ENCODE measurements at places on chromosomes 2 and 18. TPM values are rescaled to one million over a fixed set of nuclear protein-coding genes. Genes with fewer than 3 reads are reported as not detected.

GRCh38 chr18:12770469-12771219 is 67.8 kb downstream of the PSMG2 start:
- no peak overlapping the region for H3K27ac ChIP-seq
- no peaks in the 10 kb centered on the region for H3K27me3 ChIP-seq
- H3K4me3 ChIP-seq, result no peak overlapping the region
- H3K36me3 ChIP-seq, result no peaks in the 10 kb centered on the region

- H3K27ac ChIP-seq, result no peak overlapping the region
- H3K4me3 ChIP-seq, result no peak overlapping the region
- H3K27me3 ChIP-seq, result no peaks in the 10 kb centered on the region
- no peaks in the 10 kb centered on the region for H3K36me3 ChIP-seq
- no peak for DNase-seq
- no peaks in the 10 kb centered on the region for H3K4me1 ChIP-seq
Observed at GRCh38 chr18:3056311-3056710, 43.4 kb upstream of the LPIN2 start.

Gene SH3RF3
- total RNA-seq, result 27.0 TPM

DNA sequence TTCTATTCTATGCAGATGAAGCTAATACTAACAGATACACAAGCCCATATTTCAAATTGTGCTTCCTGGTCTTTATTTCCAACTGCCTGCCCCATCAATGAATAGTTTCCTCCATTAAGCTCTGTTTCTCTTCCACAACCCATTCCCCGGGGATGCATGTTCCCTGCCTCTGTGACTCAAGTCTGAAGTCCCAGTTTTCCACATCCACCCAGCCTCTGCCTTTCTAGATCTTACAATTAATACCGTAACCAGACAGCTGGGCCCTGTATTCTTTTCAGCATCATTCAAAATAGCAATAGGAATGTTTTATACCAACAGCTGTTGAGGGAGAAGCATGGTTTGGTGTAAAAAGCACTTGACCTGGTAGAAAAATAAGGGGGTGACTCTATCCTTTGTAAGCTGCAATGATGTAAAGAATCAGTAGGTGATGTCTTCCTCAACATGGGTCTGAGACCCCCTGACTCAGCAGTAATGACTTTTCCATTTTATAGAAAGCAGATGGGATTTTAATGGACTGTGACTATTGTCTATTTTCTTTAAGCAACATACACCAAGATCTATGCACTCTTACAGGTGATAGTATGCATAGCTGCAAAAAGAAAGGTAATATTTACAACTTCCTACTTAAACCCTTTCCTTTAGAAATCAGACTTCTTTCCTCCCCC is 46.1 kb upstream of the DAPL1 start:
- H3K36me3 ChIP-seq, result no peaks in the 10 kb centered on the region
- no peaks in the 10 kb centered on the region for H3K27me3 ChIP-seq
- no peak overlapping the region for H3K27ac ChIP-seq
- DNase-seq, result no peak

Gene HOXD4
- 4.1 TPM for total RNA-seq

DNA sequence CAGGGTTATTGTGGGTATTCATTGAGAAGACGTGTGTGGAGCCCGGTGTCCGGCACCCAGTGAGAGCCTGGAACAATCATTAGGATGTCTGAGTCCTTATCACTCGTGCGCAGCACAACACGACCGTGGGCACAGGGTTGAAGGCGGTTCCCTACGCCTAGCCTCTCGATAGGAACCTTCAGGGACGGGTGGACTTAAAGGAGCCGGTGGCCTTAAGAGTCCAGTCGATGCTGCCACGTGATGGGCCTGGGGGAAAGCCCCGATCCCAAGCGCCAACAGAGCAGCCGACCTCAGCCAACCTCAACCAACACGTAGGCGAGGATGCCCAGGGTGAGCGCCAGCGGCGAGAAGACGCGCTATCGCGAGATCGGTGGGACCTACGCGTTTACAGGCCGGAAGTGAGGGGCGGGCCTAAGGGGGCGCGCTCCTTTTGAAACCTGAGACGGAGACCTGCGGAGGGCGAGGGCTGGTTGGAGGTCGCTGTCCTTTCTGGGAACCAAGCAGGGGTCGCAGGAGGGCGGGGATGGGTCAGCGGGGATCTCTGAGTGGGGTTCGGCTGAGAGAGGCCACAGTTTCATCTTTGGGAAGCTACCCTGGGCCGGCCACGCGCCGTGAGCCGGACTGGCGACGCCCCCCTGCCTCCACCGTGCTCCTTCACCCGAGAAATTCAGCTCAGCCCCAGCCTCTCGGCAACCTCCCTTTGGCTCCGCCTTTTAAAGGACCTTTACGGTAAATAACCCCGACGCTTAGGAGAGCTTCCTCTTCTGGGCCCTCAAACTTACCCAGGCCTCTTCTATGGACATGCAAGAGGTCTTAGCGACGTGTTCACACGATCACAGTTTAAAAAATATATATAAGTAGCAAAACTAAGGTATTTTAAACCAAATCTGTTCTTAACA is 28.3 kb downstream of the WNT10A start:
- peaks cover 11% of the 10 kb centered on the region for H3K27me3 ChIP-seq
- H3K36me3 ChIP-seq, result no peaks in the 10 kb centered on the region
- peak overlapping the region; percentile 71 for H3K4me3 ChIP-seq
- peak; percentile 95 for DNase-seq

GRCh38 chr2:128438091-128438490 is 119.4 kb upstream of the HS6ST1 start:
- peaks cover 2% of the 10 kb centered on the region for H3K4me1 ChIP-seq
- H3K36me3 ChIP-seq, result no peaks in the 10 kb centered on the region
- no peak for DNase-seq
- H3K4me3 ChIP-seq, result no peak overlapping the region

DNA sequence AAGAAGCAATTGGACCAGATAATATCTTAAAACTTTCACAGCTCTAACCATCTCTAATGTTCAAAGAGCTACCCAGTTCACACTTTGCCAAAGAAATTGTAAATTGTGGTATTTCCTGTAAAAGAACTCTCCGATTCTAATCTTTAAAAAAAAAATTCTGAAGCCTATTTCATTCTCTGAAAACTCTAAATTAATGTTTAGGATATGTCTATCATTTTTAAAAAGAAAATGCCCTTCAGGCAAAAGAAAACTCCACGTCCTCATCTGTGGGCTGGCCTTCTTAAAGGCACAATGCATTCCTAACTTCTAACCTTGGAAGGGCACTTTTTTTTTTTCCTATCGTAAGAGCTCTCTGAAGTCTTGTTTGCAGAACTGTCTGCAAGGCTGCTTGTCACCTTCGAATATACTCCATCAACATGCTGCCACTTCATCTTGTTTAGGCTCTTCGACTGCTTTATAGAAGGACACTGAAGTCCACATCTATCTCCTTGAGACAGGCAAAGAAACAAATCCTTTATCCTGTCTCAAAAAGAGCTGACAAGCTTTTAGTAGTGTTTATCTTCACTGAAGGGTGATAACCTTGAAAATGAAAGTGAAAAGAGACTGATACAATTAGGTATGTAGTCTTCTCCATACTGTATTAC is 124.3 kb upstream of the SLC39A10 start:
- H3K27ac ChIP-seq, result no peak overlapping the region
- no peak for DNase-seq
- no peaks in the 10 kb centered on the region for H3K4me1 ChIP-seq
- H3K27me3 ChIP-seq, result no peaks in the 10 kb centered on the region
- no peaks in the 10 kb centered on the region for H3K36me3 ChIP-seq

Gene ZBTB7C
- total RNA-seq, result 0.91 TPM

Gene GYPC
- total RNA-seq, result 92.7 TPM

- H3K36me3 ChIP-seq, result no peaks in the 10 kb centered on the region
- H3K4me1 ChIP-seq, result peaks cover 12% of the 10 kb centered on the region
- no peaks in the 10 kb centered on the region for H3K27me3 ChIP-seq
- H3K4me3 ChIP-seq, result no peak overlapping the region
- DNase-seq, result peak; percentile 43
- peak overlapping the region; percentile 75 for H3K27ac ChIP-seq
Observed at GRCh38 chr2:105488285-105488684, 89.4 kb upstream of the FHL2 start.

DNA sequence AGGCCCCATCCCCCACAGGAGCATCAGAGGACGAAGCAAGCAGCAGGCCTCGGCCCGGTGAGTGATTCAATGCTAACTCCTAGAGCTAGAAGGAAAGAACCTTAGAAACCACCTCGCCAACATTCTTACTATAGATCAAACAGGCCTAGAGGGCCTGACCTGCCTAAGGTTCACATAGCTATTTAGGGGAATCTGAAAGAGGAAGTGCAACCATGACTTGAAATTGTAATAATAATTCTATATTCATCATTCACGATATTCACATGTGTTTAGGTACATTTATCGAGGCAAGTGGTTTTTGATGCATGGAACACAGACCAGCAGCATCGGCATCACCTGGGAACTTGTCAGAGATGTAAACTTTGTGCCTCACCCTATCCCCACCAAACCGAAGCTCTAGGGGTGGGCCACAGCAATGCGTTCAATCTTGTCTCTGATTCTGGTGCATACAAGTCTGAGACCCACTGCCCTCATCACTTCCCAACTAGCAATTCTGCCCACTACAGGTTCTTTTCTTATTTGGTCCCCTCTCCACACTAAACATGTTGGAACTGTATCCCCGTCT is 78.0 kb upstream of the DNMT3A start:
- no peaks in the 10 kb centered on the region for H3K36me3 ChIP-seq
- H3K4me1 ChIP-seq, result no peaks in the 10 kb centered on the region
- no peak for DNase-seq
- no peaks in the 10 kb centered on the region for H3K27me3 ChIP-seq
- H3K27ac ChIP-seq, result no peak overlapping the region

DNA sequence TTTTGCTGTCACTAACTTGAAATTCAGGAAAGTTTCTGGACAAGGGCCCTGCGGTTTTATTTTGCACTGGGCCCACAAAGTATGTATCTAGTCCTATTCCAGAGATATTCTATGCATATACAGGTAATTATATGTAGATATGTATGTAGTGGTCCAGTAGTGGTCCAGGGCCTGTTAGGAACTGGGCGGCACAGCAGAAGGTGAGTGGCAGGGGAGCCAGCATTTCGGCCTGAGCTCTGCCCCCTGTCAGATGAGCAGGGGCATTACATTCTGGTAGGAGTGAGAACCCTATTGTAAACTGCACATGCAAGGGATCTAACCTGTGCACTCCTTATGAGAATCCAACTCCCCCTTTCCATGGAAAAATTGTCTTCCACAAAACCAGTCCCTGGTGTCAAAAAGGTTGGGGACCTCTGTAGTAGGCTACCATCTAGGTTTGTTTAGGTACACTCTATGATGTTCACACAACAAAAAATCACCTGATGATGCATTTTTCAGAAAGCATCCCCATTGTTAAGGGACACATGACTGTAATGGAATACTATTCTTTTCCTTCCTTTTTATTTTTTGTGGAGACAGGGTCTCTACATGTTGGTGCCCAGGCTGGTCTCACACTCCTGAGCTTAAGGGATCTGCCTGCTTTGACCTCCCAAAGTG is 2.8 kb upstream of the PPP4R3B start:
- H3K27ac ChIP-seq, result no peak overlapping the region
- no peaks in the 10 kb centered on the region for H3K36me3 ChIP-seq
- H3K4me3 ChIP-seq, result peak overlapping the region; percentile 95

Gene UGT1A4
- not detected for total RNA-seq

- H3K4me1 ChIP-seq, result no peaks in the 10 kb centered on the region
- H3K4me3 ChIP-seq, result no peak overlapping the region
- H3K27me3 ChIP-seq, result no peaks in the 10 kb centered on the region
- H3K27ac ChIP-seq, result no peak overlapping the region
Observed at GRCh38 chr2:196291426-196291825, 120.0 kb upstream of the STK17B start.

DNA sequence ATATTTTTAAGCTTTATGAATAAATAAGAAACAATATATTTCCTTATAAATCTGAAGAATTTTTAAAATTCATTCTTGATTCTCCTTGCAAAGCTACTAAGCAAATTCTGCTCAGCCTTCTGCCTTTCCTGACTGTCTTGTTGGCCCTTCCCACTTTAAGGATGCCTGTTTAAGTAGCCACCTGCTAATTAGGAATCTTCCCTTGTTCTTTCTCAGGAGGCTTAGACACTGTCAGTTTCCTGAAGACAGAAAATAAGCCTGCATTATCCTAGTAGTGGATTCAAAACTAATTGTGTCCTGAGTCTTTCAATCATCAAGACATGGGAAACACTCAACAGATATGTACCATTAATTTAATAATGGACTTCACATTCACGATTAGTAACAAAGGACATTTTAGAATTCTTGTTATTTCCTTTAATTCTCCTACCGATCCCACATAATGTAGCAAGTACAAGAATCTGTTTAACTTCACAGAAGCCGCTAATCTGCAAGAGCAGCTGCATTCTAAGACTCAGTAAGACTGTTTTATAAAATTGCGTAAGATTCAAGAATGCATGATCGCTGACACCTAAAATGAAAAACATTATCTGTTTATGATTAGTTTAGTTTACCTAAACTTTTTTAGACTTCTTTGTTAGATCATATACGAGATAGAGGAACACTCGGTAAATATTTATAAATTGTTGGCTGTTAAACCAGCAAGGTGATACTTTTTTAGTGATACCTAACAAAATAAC is 445.4 kb upstream of the DSEL start:
- no peaks in the 10 kb centered on the region for H3K36me3 ChIP-seq
- H3K27me3 ChIP-seq, result no peaks in the 10 kb centered on the region
- H3K27ac ChIP-seq, result no peak overlapping the region
- H3K4me3 ChIP-seq, result no peak overlapping the region

Gene BCL11A
- 0.55 TPM for total RNA-seq
